ENCODE measurements at places on chromosomes 12 and 14. TPM values are rescaled to one million over a fixed set of nuclear protein-coding genes. Genes with fewer than 3 reads are reported as not detected.

DNA sequence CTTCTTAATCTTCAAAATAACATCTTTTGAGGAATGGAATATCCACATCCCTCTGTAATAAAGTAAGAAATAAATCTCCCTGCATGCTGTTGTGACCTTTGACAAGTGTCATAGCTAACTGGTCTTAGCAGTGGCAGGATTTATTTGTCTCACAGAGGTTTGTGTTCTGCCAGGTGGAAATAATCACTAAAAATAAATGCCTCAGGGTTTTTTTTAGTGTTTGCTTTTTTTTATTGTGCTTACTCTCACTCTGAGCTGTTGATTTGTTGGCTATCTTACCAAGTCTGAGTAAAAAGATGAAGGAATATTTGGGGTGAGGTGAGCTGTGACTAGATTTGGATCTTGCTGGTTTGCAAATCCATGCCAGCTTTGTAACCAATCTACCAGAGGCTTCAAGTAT is 285.4 kb downstream of the ALG10B start:
- H3K27me3 ChIP-seq: no peaks in the 10 kb centered on the region
- no peak overlapping the region for H3K4me3 ChIP-seq
- no peak for DNase-seq

- DNase-seq: no peak
- peaks cover 9% of the 10 kb centered on the region for H3K27me3 ChIP-seq
- no peaks in the 10 kb centered on the region for H3K36me3 ChIP-seq
- no peak within 1 kb of the TSS for H3K27ac ChIP-seq
Measured at GRCh38 chr12:43551971-43552559, at the start of gene ADAMTS20. ADAMTS20 (minus strand) TSS chr12:43552203; CDS start chr12:43551921, 282 bp downstream.

Gene P2RX7
- 1.3 TPM for total RNA-seq

DNA sequence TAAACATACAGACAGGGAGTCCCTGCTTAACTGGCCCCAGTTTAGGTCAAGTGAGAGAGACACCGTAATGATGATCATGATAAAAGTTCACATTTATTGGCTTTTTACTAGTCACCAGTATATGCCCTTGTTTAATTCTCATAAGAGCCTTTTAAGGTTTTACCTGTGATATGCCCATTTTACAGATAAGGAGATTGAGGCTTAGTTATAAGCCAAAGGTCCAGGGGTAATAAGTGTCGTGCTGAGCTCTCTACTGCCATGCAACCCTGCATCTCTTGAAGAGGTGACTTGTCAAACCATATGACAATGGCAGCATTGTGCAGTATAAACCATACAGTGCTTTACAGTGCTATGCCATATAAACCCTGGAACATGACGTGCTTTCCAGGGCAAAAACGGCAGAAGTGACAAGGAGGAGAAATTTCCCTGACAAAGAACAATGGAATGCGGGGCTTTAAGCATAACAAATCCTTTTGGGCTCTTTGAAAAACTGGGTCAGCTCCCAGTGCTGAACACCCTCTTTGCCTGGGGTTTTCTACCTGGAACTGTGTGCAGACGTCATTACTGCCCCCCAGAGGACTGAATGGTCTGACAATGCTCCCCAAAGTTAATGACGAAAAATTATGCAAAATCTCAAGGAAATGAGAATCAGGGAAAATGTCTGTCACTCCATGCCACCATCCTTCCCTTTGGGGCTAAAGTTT is 59.7 kb upstream of the C14orf132 start:
- DNase-seq: no peak
- H3K27ac ChIP-seq: no peak overlapping the region
- H3K36me3 ChIP-seq: no peaks in the 10 kb centered on the region
- H3K27me3 ChIP-seq: no peaks in the 10 kb centered on the region

DNA sequence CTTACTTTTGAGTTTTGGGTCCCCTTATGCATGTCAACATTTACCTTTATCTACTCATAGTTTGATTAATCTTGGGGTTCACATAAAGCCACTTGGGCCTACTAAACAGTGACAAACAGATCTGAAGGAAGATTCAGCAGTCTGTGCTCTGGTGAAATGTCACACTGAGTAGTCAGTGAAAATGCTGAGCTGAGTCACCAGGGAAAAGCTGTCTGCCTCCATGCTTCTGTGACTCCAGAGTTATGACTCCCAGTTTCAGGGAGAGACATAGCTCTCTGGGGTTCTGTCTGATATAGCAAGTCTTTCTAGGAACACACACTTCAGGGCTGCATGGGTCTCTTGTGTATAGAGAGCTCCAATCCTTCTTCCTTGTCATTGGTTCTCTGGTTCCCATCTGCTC is 406.3 kb upstream of the FAR2 start:
- H3K4me3 ChIP-seq: no peak overlapping the region
- no peaks in the 10 kb centered on the region for H3K27me3 ChIP-seq
- no peaks in the 10 kb centered on the region for H3K4me1 ChIP-seq
- no peak overlapping the region for H3K27ac ChIP-seq

DNA sequence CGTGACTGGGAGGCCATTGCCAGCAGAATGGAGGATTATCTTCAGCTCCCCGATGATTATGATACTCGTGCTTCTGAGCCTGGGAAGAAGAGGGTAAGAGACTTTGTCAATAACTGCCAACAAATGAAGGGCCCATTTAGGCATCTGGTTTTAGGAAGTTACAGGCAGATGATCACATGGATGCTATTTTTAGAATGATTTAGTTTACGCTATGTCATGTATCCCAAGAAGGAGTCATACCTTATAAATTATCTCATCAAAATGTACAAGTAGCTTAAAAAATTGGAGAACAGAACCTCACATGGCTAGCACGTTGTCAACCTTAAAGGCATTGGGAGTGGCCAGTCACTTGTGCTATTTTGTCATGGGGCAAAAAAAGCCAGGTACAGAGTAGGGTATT is 46.7 kb downstream of the PROX2 start:
- no peak overlapping the region for H3K27ac ChIP-seq
- no peaks in the 10 kb centered on the region for H3K4me1 ChIP-seq
